NCI-H2171 treated with DMSO at 0.1 percent for 48 hours (cell line): ENCODE measurements at places on chromosomes 3 and 15.

DNA sequence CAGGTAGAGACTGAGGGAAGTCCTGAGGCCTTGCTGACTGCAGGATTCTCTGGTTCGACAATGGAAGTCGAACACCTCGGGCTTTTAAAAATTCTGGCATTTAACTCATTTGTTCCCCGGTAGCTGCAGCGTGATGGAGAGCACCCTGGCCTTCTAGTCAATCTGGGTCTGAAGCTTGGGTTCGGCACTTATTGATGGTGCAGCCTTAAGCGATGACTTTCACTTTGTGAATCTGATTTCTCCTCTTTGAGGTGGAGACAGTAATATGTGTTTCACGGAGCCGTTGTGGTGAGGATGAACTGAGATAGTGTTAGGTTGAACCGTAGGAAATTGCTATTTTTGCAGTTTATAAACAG is 621 bp upstream of the PARP6 start:
- no peak for DNase-seq

GRCh38 chr3:159928666-159929065 is 60.0 kb upstream of the IL12A start:
- DNase-seq, result no peak

GRCh38 chr3:47556351-47556750 is 22.3 kb downstream of the CSPG5 start:
- no peak for DNase-seq

- no peak for DNase-seq
Observed at GRCh38 chr15:51768018-51768417, 16.6 kb downstream of the TMOD2 start.

- no peak for DNase-seq
Observed at GRCh38 chr15:49015896-49016295, 30.4 kb downstream of the SECISBP2L start.

GRCh38 chr15:99732124-99732750 is 1.0 kb downstream of the LYSMD4 start:
- no peak for DNase-seq

DNA sequence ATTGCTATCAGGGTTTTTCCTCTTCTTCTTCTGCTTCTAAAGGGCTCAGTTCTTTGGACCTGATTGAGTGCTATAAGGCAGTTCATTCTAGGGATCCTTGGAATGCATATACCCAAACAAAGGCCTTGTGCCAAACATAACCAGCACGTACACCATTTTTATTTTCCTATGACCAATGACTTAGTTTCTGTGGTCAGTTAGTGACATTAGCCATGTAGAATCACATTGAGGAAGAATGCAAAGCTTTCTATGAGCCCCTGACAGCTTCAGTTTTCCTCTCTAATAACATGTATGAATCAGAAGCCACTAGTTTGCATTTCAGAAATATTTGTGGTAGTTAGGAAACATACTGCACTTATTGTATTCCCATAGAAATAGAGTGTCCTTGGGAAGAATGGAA is 240.0 kb downstream of the THRB start:
- DNase-seq, result no peak

- no peak for DNase-seq
Observed at GRCh38 chr3:113287111-113287802, 75.9 kb downstream of the BOC start.

- peak; percentile 65 for DNase-seq
Observed at GRCh38 chr3:181941250-181941649, 229.5 kb downstream of the SOX2 start.

GRCh38 chr3:131623431-131623830 is 120.7 kb upstream of the MRPL3 start:
- DNase-seq, result no peak

GRCh38 chr15:43534897-43535296 is 17.5 kb downstream of the MAP1A start:
- DNase-seq, result no peak

- no peak for DNase-seq
Observed at GRCh38 chr3:183288117-183288516, 35.1 kb downstream of the B3GNT5 start.

DNA sequence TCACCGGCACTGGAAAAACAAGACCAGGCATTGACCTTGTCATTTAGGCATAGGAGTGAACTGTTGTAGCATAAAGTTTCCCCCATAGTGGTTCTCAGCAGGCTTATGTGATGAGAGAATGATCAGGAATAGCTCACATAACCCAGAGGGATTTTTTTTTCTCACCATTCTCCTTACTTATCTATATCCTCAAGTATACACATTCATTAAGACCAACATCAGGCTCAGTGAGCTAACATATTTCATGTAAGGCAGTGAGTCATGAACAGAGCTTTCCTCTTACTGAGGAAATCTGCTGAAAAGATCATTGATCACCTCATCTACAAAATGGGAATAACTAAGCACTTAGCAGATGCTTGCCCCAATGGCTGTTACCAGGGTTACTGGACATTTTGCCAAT is 396.6 kb upstream of the TMCO5A start:
- DNase-seq, result no peak

GRCh38 chr15:50523851-50524251 is 22.6 kb downstream of the USP50 start:
- no peak for DNase-seq

- DNase-seq, result no peak
Observed at GRCh38 chr15:92877000-92877399, 23.1 kb upstream of the CHD2 start.

GRCh38 chr15:100812802-100813201 is 66.8 kb upstream of the ALDH1A3 start:
- no peak for DNase-seq
